Stimulated activated CD8-positive, alpha-beta memory T cell treated with anti-CD3 and anti-CD28 coated beads, Interleukin-4, amount 100 ng/mL, for 4 hours (primary cell): ENCODE measurements at places on chromosomes 3 and 15.

DNA sequence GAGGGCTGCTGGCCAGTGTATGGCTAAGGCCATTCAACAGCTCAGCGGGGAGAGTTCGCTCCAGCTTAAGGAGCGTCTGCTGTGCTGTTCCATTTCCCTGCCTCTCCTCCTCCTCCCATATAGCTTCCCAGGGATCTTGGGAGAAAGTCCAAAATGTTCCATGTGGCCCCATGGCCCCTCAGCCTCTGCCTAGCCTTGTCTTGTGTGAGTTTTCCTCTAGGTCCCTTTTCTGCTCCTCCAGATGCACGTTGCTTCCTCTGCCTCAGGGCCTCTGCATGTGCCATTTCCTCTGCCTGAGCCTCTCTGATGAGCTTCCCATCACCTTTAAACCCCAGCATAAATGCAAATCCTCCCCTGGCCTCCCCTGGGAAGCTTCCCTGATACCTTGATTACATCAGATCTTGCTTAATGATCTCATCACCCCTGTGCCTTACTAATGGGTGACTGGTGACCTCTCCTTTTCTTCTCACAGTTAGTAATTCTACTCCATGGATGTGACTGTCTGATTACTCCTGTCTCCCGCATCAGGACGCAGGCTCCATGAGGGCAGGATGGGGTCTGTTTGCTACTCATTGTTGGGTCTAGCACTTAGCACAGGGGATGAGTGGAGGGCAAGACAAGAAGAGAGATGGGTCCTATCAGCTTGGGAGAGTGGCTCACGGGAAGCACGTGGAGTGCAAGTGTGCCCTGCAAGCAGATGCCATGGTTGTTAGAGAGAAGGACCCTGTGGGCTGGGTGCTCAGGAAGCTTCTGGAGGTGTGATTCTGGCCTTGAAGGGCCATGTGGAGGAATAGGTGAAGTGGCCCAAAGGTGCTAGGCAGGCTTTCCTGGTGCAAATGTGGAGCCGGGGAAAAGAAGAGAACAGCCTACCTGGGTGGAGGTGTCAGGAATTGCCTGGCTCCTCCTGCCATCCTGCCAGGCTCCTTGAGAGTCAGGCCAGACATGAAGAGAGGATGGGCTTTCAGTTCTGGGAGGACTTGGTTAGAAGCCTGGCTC is 23.8 kb downstream of the ITGA11 start:
- no peak for DNase-seq

DNA sequence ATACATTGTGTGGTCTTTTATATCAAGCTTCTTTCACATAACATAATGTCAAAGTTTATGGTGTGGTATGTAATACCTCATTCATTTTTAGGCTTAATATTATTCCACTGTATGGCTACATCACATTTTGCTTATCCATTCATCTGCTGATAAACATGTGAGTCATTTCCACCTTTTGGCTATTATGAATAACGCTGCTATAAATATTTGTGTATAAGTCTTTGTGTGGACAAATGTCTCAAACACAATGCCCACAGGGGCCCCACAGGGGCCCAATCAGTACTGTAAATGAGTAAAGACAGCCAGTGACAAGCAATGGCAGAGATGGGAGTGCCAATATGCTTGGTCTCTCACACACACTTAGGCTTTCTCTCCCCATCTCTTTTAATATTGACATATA is 54.2 kb downstream of the PIK3R4 start:
- DNase-seq: no peak

GRCh38 chr15:71651750-71652186 is 158.6 kb upstream of the NR2E3 start:
- DNase-seq: no peak

GRCh38 chr15:64379216-64379960 is 1.9 kb downstream of the PCLAF start:
- no peak for DNase-seq

DNA sequence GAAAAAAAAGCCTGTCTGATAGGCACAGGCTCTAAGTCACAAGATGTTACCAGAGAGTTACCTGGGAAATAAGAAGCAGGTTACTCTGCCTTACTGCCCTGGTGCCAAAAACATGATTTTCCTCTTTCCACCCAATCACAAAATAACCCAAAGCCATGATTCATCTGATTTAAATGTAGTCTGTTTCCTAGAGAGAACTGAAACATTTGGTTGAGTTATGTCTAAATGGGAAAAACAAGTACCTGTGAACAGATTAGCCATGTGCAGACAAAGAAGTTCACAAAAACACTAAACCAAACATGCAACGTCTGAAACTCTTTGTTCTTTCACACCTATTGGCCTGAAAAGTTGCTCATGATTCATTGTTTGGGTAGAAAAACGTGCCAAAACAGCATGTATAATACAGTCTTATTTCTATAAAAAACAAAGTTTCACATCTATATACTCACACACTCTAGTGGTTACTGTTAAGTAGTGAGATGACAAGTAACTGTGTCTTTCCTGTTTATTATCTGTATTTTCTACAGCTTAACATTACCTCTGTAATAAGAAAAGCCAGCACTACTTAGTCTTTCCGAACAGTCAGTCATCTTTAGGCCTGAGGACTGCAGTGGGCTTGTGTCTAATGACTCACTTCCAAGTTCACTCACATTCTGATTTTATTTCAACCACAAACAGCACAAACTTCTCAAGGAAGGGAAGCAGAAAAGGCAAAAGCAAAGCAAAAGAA is 30.2 kb downstream of the FAM174B start:
- no peak for DNase-seq

GRCh38 chr3:186097663-186098451 is 11.0 kb downstream of the ETV5 start:
- DNase-seq: no peak

DNA sequence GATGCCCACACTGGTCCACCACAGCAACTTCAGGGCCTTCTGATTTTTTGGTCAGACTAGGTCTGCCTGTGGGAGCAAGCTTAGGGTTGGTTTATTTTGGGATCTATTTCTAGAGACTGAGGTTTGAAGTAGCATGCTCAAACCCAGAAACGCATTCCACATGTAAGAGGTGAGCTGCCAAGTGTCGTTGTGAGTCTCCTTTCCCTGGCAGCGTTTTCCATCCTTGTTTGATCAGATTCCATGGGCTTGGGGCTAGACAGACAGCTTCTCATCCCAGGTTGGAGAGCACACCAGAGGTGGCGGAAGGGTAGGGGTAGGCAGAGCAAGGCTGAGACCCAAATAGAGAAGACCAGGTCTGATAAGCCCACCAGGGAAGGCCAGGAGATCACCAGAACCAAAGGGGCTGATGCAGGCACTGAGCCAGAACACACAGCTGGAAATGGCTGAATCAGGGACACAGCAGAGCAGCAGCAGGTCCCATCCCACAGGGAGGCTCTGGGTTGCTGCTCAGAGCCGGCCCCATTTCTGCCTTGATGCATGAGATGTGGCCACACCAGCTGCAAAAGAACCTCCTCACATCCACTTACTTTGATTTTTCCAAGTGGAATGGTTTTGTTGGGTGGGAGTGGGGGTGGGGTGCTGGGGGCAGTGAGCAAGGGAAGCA is 186.8 kb downstream of the THSD4 start:
- no peak for DNase-seq
